ENCODE measurements at places on chromosomes 12 and 14.

GRCh38 chr12:27014859-27015729 lies 910 bp upstream of the TM7SF3 start:
- DNase-seq = peak; percentile 22

DNA sequence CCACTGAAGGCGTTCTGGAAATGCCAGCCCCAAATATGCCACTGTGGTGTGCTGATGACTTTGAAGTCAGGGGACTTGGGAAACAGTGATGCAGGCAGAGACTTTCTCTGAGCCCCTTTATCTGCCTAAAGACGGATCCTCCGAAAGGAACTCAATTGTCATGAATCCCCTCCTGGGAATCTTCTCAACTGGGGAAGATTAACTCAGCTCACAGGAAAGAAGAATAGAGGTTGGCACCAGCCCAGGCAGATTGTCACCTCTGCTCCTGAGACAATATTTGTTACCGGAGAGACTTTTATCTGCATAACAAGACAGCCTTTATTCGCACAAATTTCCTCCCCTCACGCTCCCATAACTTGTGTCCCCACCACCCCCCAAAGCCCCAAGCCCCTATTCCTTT lies 414.4 kb downstream of the FUT8 start:
- DNase-seq = no peak

DNA sequence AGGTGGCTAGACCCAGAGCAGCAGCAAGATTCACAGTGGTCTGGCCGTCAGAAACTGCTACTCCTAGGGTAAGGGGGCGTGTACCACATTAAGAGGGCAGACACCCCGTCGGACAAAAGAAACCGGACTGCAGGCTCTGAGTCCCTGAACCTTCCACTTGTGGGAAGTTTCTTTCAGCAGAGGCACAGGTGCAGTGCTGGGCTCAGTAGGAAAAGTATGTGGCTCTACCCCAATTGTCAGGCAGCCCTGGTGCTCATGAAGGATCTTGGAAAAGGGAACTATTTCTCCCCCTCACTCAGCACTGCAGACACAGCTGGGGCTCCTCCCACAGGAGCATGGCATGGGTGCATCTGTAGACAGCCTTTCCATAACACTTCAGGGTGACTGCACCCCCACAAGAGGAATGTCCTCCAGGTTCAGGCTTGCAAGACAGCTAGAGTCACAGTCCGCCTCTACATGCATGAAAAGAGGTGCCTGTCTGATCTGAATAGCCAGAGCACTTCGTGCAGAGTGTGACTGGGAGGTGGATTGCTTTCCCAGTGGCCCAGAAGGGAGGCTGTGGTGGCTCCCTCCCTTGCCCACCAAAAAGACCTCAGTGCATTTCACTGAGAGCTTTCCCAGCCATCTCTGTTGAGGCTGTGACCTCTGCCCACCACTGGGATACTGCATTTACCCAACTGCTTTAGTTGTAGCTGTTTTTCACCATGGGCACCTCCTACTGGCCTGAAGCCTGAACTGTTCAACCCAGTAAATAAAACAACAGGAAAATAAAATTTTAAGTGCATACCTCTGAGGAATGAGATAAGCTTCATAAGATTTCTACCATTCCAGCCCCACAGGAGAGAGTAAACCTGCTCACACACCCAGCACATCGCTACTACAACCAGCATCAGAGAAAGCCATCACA lies 14.2 kb downstream of the CEP128 start:
- no peak for DNase-seq

DNA sequence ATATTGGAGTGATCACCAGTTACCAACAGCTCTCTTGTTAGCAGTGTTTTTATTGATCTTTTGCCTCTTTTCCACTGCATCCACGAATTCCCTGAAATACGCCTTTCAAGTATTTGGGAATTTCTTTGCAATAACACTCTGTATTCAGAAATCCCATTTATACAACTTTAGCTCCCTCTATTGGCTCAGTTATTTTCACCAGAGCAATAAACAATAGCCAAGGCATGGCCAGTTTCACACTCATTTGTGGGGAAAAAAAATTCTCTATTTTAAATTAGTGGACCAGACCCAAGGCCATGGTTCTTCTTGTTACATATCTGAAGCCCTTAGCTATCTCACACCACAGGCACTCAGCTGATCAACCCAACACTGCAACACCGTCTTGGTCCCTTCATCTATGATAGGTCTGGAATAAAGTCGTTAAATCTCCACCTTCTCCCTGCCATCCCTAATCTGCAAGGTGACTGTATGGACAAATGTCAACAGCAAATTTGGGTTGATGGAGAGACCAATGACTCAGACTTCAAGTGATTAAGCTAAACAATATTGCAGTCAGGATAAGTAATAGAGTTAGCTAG lies 92.4 kb upstream of the TMEM260 start:
- DNase-seq = no peak

DNA sequence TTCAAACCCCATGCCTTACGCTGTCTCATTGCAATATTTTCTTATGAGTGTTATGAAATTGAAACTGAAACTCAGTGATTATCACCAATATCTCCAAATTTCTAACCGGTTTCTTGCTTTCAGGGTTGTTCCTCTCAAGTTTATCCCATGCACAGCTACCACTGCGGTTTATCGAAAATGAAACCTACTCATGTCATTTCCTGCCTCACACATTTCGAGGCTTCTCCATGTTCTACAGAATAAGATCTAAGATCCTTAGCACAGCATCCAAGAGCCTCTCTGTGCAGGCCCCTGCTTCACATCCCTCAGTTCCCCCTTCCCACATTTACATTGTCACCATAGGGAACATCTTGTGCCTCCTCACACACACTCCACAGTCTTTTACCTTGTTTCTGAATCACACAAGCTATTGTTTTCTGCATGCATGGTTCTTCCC lies 45.5 kb upstream of the FAR2 start:
- peak; percentile 81 for DNase-seq

DNA sequence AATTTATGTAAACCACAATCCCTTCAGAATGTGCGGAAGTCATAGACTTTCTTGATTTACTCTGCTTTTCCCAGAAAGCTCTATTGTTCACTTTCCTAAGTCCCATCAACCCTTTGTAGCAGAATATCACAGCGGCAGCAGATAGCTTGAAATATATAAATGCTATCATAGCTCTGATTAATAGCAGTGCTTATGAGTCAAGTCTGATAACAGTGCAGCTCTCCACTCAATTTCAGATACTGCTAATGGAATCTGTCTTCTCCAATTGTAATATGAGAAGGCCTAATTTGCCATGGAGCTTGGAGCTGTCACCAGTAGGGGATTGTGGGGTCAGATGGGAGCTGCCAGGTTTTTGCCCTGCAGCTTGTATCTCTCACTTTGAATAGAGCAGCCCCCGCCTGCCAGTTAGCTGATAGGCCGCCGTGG lies 10.9 kb downstream of the TMEM260 start:
- DNase-seq = no peak

DNA sequence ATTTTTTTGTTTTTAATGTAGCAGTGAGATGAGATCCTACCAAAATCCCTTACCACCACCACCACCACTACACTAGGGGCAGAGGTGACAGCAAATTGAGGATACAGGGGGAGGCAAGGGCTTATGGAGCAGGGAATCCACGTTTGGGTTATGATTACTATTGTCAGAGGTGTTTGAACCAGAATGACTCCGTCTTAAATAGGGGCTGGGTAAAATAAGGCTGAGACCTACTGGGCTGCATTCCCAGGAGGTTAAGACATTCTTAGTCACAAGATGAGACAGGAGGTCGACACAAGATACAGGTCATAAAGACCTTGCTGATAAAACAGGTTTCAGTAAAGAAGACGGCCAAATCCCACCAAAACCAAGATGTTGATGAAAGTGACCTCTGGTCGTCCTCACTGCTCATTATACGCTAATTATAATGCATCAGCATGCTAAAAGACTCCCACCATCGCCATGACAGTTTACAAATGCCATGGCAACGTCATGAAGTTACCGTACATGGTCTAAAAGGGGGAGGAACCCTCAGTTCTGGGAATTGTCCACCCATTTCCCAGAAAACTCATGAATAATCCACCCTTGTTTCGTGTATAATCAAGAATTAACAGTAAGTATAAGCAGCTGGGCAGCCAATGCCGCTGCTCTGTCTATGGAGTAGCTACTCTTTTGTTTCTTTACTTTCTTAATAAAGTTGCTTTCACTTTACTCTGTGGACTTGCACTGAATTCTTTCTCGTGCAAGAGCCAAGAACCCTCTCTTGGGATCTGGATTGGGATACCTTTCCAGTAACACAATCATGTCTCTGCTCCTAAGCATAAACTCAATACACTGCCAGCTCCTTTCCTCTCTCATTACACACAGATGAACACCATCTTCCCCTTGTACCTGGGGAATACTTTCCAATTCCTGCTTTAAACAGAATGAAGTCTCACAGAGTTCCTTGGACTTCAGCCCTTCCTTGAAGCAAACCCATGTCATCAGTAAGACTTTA lies 16.7 kb upstream of the CRY1 start:
- no peak for DNase-seq

- DNase-seq = no peak
These were observed 23.3 kb upstream of the SLC15A5 start for GRCh38 chr12:16300736-16301135.

GRCh38 chr12:41532072-41532471 lies 344.0 kb downstream of the PDZRN4 start:
- DNase-seq = no peak

DNA sequence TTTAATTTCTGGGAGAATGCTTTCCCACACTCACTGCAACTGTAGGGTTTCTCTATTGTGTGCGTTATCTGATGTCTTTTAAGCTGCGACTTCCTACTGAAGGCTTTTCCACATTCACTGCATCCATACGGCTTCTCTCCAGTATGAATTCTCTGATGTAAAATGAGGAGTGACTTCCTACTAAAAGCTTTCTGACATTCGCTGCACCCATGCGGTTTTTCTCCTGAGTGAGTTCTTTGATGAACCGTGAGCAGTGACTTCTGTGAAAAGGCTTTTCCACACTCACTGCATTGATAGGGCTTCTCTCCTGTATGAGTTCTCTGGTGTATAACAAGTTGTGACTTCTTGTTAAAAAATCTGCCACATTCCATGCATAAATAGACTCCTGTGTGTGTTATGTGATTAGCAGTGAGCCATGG lies 29.7 kb downstream of the ZNF605 start:
- no peak for DNase-seq

DNA sequence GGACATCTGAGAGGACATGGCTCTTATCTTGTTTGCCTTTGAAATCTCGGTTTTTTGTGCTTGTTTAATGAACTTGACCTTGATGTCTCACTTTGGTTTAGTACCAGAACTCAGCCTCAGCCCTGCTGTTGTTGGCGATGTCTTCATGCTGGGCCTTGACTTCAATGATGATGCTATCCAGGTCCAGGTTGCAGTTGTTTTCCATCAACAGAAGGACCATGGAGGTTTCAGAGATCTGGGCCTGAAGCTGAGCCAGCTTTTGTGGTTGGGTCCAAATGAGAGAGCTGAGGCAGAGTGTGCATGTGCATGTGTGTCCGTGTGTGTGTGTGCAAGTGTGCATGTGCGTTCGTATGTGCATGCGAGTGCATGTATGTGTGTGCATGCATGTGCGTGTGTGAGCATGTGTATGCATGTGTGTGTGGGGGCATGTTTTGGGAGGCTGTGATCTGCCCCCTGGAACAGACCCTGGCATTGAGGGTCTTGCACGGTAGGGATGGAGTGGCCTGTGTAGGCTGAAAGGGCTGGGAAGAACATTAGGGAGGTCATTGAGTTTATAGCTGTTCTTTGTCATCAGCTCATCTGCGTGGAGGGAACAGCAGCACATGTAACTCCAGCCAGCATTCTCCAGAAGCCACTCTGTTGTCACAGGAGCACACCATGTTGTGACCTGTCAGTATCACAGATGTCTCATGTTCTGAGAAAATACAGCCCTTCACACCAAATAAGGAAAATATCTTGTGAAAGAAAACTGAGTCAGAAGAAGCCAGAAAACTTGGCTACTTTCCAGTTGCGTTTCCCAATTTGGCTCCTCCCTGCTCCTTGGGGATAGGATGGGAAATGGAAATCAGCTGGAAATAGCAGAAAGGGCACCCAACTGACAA lies 10.0 kb upstream of the KRT82 start:
- no peak for DNase-seq

DNA sequence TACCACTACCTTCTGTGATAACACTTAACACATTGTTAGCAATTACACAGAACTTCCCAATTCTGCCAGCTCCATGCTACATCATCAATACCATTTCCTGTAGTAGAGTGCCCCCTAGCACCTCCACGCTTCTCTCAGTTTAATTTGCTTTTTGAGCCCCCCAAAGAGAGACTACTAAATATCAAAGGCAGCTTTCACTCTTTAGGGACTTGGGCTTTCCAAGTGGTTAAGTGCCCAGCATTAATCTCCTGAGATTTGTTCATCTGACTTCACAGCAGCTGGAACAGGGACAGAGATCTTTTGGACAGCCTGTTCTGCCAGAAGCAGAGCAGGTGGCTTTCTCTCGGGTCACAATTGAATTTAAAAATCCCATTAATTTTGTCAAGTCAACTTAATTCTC lies 954.9 kb downstream of the DIO2 start:
- no peak for DNase-seq

- no peak for DNase-seq
These were observed 1231.0 kb downstream of the VRK1 start for GRCh38 chr14:98028162-98028561.

GRCh38 chr12:40376533-40377267 lies 151.9 kb downstream of the LRRK2 start:
- no peak for DNase-seq

DNA sequence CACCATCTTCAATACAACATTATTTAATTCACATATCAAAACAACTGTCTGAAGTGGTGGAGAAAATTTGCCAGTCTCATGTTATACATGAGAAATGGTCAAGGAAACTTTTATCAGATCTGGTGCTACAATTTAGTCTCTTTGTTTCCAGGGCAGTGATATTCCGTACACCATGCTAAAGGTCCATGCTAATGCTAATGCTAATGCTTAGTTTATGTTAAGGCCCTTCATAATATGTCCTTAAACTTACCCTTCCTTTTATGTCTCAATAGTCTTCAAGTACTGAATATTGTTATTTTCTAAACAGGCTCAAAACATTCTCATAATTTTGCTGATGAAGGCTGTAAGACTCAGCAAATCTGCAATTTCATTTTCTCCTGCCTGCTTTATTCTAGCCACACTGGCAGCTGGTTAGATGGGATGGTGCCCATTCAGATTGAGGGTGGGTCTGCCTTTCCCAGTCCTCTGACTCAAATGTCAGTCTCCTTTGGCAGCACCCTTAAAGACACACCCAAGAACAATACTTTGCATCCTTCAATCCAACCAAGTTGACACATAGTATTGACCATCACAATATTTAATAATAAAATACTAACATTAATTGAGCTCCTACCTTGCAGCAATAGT lies 59.8 kb downstream of the TMEM117 start:
- DNase-seq = no peak

DNA sequence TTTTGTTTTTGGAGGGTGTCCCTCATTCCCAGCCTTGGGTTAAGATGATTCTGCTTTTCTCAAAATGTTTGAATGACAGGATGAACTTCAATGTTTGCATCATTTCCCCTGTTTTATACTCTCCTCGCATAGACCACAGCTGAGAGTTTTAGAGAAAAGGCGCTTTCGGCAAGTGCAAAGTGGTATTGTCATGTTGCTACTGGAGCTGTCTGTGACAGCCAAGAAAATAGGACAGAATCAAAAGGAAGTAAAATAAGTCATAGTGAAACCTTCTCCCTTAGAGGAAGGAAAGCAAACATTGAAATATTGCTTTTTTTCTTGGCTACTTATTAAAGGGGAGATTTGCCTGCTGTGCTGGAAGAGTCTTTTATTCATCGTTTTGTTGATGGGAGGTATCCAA lies 33.5 kb upstream of the ARHGAP5 start:
- no peak for DNase-seq

GRCh38 chr12:119692997-119693396 lies 25.1 kb downstream of the PRKAB1 start:
- DNase-seq = no peak

Data from DND-41 (cell line).